ENCODE measurements at places on chromosomes 1 and 21.
A peak's percentile ranks its signal among the peaks of the same experiment; 100 is the strongest.

DNA sequence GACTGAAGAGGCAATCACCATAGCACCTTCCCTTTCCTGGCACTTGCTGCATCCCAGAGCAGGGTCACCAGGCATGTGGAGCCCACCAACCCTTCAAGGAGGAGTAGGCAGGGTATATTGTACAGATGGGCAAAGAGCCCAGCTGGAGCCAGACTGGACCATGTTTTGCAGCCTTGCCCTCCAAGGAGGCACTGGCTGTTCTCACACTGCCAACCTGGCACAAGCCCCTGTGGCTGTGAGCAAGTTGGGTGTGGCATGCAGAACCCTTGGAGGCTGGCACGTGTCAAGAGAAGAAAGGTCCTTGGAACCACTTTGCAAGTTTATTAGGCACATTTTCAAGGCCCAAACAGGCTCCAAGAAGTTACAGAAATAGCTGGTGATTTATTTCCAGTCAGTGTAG is 146.4 kb downstream of the FOXD2 start:
- no peak for DNase-seq

- no peak for DNase-seq
Measured at GRCh38 chr1:51875291-51875772, 3.2 kb downstream of the NRDC start.

DNA sequence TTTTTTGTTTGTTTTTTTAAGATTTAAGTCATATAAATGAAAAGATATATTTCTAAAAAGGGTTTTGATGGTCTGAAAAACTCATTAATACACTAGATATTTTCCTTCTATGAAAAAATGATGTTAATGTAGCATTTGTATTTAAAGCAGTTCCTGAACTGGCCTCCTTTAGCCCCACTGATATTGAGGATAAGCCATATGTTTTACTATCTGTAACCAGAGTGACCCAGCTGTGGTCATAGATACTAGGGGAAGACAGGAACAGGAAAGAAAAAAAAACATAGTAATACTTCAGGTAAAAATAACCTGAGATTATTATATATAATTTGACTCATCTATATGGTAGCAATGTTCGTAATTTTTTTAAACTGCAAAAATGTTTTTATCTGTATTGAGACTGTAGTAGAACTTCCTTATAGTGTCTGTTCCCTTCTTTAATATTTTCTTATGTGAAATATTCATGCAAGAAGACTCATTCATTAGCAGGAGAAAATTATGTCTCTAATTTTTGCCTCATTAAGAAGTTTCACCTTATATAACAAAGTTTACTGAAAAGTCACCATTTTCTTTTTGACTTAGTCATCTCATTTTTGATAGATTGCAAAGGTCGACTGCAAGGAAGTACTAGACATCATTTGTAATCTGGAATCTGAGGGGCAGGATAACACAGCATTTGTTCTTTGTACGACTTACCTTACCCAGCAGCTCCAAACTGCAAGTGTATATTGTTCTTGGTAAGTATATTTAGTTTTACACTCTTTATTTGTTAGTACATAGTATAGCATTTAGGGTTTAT is 25.6 kb upstream of the TMCO2 start:
- DNase-seq: no peak

- DNase-seq: no peak
Measured at GRCh38 chr1:169795687-169796086, 980 bp upstream of the METTL18 start.

GRCh38 chr21:43282358-43283120 is 113.7 kb downstream of the CRYAA start:
- DNase-seq: no peak

- DNase-seq: no peak
Measured at GRCh38 chr1:176560681-176561080, 97.7 kb downstream of the PAPPA2 start.

DNA sequence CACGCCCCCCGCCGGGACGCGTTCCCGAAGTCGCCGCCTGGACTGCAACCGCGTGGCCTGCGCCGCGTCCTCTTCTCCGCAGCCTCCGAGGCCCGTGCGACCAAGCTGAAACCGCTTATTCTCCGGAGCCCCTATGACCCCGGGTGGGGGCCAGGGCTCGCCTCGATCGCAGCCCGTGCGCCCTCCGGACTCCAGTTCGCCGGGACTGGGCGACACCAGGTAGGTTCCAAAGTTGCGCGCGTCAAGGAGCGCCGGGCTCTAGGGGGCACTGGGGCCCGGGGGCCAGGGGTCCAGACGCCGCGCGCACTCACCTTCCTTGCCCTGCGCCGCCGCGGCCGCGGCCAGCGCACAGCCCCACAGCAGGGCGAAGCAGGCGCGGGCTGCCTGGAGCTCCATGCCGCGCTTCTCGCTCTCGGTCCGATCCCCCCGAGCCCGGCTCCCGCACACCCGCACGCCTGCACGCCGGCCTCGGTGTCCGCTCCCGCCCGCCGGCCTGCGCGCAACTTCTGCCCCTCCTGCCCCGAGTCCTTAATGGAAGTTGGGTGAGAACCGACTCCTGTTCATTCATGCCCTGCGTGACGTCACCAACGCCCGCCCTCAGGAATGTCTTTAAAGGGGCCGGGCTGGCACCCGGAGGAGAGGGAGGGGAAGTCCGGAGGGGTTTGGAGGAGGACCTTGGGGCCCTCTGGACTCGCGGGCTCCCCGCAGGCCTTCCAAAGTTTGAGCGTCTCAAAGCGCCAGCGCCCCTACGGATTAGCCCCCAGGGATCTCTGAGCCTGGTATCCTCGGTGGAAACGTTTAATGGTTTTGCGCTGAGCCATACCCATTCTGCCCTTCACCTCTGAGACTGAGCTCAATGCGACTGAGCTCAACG is at the start of gene EPHA2:
Gene EPHA2, minus strand, starts transcription at position 533 of the 874 bp plus-strand sequence. Its CDS starts 137 bp downstream, at position 396.
- DNase-seq: no peak

GRCh38 chr1:230109895-230110667 is 43.0 kb downstream of the GALNT2 start:
- DNase-seq: peak; percentile 42

DNA sequence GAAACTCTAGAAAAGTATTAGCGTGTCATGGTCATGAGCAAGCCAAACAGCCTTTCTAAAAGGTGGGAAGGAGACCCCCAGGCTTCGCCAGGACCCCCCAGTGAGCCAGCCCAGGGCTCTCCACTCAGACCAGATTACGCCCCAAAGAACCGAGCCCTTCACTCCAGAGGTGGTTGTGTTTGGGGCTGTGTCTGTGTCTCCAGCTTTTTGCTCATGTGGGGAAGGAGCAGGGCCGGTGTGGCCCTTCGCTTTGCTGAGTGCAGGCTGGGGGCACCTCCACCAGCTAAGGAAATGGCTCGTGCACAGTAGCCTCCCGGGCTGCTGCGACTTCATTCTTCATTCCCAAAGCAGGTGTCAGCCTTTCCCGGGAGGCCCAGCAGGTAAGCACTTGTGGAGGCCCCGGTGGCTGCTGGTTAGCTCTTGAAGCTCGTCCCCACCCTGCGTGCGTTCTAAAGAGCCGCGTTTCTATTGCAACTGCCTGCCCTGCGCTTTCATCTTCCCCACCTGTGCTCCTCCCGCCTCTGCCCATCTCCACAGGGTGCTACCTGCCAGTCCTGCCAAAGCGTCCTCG is 531 bp downstream of the TSPEAR start:
- no peak for DNase-seq

DNA sequence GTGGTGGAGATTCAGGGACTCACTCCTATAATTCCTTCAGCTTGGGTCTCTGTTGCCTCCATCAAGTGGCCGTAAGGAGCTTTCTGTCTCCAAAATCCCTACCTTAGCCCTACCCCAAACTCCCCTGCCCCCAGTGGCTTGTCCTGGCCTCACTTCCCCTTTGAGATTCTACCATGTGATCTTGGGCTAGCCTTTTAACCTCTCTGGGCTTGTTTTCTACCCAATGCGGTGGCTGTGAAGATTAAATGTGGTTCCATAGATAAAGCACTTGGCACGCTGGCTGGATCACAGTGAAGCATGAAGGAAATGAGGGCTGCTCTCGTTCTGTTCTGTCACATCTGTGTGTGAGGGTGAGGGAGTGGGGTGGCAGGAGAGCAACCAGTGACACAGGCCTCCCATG is 43.6 kb downstream of the FAAH start:
- no peak for DNase-seq

DNA sequence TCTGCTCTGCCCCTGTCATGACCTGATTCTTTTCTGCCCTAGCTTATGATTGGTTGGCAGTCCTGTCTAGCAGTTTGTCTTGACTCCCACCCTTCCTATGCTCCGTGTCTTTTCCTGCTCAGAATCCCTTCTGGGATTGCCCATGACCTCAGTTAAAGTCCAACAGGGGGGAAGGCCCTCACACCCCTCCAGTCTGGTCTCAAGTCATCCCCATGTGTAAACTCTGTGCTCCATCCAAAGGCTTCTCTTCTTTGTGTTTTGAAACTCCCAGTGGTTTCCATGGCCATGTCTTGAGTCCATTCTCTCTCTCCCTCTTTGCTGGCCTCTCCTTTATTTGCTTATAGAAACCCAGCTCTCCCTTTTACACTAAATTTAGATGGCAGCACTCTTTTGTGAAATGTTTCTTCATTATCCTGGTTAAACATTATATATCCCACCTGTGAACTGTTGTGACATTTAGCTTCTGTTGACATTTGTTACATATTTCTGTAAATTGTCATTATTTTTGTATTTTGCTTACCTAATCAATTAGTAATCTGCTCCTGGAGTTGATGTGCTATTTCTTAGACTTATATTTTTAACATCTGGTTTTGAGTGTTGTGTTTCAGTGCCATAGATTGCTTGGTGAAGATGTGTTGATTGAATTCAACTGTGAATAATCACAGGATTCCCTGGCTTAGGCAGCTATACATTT is 48.9 kb upstream of the GCLM start:
- DNase-seq: no peak

GRCh38 chr1:81466961-81467360 is 333.8 kb upstream of the ADGRL2 start:
- DNase-seq: no peak

GRCh38 chr1:98896711-98897445 is 107.8 kb downstream of the PLPPR5 start:
- no peak for DNase-seq

- DNase-seq: no peak
Measured at GRCh38 chr1:63662056-63662836, 69.0 kb downstream of the PGM1 start.

DNA sequence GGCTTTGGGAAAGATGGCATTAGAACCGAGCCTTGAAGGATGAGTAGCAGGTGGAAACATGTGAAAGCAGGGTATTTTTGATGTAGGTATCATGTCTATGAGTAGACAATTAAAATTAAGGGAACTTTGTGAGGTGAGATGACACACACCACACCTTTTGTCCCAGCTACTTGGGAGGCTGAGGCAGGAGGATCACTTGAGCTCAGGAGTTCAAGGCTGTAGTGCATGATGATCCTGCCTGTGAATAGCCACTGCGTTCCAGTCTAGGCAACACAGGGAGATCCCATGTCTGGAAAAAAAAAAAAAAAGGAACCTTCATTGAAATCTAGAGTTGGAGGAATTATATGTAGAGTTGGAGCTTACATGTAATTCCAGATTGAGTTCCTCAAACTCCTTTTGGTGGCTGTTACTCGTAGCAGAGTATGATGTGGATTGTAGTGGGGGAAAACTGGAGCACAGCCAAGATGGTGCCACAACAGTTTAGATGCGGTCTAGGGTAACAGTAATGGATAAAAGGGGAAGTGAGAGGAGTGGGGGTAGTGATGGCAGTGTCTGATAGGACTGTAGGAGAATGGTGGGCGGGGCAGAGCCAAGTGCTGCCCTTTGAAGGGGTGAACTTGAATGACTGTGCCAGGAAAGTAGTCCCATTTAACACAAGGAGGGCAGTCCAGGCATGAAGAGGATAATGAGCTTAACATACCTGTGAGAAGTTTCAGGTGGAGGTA is 17.4 kb downstream of the AK4 start:
- no peak for DNase-seq

DNA sequence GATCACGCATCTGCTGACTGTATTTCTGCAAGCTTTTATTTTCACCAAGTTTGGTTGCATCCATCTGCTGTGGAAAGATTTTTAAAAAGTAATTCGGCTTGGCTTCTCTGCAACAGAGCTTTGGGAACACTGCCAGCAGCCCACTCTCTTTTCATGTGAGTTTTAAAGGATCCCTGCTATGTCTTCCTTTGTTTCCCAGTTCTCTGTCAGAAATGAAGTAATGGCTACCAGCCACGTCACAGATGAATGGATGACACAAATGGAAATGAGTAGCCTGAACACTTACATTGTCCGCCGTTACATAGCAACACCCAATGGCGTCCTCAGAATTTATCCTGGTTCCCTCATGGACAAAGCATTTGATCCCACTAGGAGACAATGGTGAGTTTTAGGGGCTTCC is 80.6 kb upstream of the RAVER2 start:
- no peak for DNase-seq
